Activated naive CD4-positive, alpha-beta T cell treated with anti-CD3 and anti-CD28 coated beads, Interleukin-2, amount 10 ng/mL, durations not matched to agents 5 hours and 36 hours (primary cell): ENCODE measurements at places on chromosomes 6 and 20. TPM values are rescaled to one million over a fixed set of nuclear protein-coding genes. Genes with fewer than 3 reads are reported as not detected.

The TSHZ2 gene
- total RNA-seq: 12.2 TPM

The IFT52 gene
- total RNA-seq: 12.5 TPM

The COX4I2 gene
- not detected for total RNA-seq

The SLC22A1 gene
- 0.50 TPM for total RNA-seq

The WFDC2 gene
- total RNA-seq: not detected

The SIRPD gene
- not detected for total RNA-seq

The NDRG3 gene
- total RNA-seq: 31.3 TPM

The NMBR gene
- total RNA-seq: not detected

The PLEKHG1 gene
- 1.2 TPM for total RNA-seq

The PCNA gene
- 354 TPM for total RNA-seq

The BPIFB4 gene
- total RNA-seq: not detected

The PRL gene
- total RNA-seq: not detected

The NKX2-2 gene
- not detected for total RNA-seq

The TULP1 gene
- total RNA-seq: not detected

The DEFB115 gene
- not detected for total RNA-seq

The HLA-DQA1 gene
- 8.8 TPM for total RNA-seq

The COL21A1 gene
- total RNA-seq: not detected

The PTPRT gene
- total RNA-seq: not detected

The SCAF8 gene
- 41.5 TPM for total RNA-seq

The PRND gene
- total RNA-seq: not detected

The OOEP gene
- 0.24 TPM for total RNA-seq

The POM121L2 gene
- not detected for total RNA-seq

The ADISSP gene
- total RNA-seq: 22.3 TPM

The WFDC10B gene
- total RNA-seq: not detected

The BPI gene
- total RNA-seq: not detected

The CASS4 gene
- total RNA-seq: 5.8 TPM

The TNFRSF6B gene
- not detected for total RNA-seq

The MATN4 gene
- total RNA-seq: not detected

The TSBP1 gene
- not detected for total RNA-seq

The DEFB116 gene
- total RNA-seq: not detected

The SPTLC3 gene
- 0.17 TPM for total RNA-seq

The FRK gene
- not detected for total RNA-seq

The TAGAP gene
- total RNA-seq: 65.5 TPM

The KATNA1 gene
- 27.0 TPM for total RNA-seq

The LCA5 gene
- 0.05 TPM for total RNA-seq
